ENCODE measurements at places on chromosomes 1 and 21.

DNA sequence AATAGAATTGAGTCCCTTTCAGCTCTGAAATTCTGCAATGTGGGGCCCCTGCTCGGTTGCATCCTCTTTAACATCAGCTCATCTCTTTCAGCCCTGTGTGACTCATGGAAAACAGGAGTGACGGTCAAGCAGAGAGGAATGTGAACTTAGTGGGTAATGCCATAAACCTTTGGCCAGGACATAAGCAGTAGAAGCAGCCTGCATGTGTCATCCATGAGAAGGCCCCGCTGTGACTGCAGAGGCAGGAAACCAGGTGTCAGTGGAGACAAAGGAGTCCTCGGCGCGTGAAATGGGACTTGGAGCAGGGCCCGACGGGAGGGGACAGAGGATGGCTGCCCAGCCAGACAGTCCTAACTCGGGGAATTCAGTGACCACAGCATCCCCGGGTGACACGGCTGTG is 21.1 kb upstream of the EPHB2 start:
- no peak for DNase-seq

GRCh38 chr1:218473522-218473921 is 128.4 kb downstream of the TGFB2 start:
- DNase-seq: no peak

DNA sequence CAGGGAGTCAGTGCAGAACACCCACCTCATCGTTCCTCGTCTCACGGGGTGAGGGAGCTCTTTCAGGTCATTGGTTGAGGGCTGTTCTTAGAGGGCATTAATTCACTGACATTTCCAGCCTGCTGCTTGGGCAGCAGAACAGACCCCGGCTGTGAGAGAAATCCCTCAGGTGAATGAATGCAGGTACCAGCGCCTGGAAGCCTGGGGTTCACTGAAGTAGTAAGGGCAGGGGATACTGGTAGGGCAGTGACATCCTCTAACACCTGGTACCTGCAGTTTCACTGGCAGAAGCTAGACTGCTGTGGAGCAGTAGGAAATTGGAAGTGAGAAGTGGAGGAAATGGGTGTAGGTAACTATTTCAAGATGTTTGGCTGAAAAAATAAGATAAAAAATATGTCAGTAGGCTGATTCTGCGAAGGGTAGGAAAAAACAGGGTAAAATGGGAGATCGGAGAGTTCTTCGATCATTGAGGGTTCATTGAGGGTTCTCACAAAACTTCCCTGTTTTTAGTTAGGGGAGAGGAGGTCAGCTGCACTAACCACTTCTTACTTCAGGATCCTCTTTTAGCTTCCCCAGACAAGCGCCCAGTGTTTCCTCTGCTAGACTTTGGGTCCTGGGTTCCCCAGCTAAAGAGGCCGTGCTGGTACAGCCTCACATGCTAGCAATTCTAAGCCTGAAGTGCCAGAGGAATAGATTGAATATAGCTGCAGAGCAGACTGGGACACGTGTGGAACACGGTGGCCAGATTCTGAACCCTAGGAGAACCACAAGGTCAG is 55.2 kb downstream of the RNF220 start:
- DNase-seq: no peak

GRCh38 chr1:230866171-230867070 is 1.9 kb downstream of the C1orf198 start:
- no peak for DNase-seq

DNA sequence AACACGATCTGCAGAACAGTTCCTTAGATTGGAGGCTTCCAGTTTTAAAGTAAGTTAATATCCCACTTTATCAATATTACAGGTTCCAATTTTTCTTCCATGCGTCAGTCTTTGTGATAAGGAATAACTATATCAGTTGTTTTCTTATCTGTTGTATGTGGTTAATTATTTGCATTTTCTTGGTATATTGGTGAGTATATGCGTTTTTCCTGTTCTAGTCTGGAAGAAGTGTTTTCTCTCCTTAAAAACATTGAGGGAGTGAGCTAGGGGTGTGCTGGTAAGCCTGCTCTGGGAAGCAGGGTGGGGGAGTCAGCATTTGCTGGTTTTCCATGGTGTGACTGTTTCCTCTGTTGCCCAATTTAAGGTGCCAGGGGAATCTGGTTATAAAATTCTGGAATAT is 50.2 kb upstream of the KIF1B start:
- no peak for DNase-seq

DNA sequence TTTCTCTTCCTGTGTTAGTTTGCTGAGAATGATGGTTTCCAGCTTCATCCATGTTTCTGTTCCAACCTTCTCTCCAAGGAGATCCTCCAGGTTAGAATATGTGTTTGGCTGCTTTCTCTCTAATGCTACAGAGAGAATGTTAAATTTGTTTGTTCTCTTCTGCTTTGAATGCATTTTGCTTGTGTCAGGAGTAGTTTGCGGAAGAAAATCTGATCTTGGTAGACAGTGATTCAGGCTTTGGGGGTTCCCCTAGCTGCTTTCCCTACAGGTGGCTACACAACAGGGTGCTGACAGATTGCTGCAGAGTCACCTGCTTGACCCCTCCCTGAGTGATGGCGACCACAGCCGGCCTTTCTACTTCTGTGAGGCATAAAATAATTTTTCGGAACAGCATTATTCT is 41.8 kb downstream of the MACO1 start:
- no peak for DNase-seq

DNA sequence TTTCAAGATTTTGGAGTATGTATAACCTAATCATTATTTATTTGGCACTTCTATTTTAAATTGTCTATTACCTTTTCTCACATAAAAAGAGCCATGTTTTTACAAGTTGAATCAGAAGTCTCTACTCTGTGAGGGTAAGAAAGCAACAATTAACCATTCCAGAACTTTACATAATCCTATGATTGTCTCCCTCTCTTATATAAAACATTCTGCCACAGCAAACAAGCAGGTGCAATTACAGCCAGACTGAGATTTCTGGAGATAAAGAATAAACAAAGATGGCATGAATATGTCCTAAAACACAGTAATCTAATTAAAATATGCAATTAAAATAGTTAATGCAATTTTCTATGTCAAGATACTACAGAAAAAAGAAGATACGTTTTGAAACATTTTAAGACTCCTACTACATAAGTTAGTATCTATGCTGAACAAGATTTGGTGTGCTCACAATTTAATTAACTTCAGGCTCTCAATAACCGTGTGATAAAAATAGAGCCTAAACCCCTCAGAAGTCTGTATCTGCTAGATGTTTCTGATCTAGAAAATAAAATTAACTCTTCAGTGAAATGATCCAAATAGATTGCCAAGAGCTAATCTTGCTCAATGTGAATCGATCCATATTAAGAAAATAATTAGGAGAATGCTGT is 13.7 kb upstream of the TMPRSS15 start:
- DNase-seq: no peak

DNA sequence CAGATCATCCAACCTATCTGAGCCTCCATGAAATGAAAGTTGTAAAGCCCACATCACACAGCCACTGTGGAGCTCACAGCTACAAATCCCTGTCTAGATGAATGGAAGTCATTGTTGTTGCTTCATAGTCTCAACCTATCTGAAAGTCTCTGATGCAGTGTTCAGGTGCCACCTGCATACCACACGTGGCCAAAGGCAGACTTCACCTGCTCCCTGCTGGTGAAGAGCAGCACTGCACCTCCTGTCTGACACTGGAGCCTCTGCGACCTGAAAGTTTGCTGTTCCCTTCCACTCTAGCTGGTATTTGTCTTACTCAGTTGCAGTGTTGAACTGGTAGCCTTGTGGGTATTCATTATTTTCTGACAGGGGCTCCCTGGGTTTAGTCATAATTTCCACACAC is 18.4 kb downstream of the LORICRIN start:
- peak; percentile 14 for DNase-seq

DNA sequence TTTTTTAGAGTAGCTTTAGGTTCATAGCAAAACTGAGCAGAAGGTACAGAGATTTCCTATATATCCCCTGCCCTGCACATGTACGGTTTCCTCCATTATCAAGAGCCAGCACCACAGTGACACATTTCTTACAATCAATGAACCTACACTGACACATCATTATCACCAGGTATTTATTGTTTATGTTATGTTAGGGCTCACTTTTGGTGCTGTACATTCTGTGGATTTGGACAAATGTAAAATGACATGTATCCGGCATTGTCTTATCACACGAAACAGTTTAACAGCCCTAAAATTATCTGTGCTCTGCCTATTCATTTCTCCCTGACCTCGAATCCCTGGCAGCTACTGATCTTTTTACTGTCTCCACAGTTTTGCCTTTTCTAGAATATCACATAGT is 93.7 kb upstream of the DPH5 start:
- no peak for DNase-seq

DNA sequence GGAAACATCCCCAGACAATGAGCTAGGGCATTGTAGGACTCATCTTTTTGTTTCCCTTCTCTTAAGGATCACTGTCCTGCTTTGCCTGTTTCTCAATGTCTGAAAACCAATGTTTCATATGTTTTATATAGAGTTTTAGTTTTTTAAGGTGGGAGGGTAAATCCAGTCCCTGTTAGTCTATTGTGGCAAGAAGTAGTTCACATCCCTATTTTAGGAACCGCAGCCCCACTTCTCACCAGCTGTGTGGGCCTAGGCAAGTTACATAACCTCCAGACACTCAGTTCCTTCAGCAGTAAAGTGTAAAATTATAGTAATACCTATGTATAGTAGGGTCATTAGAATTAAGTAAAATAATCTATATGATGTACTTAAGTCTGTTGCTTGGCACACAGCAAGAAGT is 105.8 kb upstream of the WLS start:
- no peak for DNase-seq

DNA sequence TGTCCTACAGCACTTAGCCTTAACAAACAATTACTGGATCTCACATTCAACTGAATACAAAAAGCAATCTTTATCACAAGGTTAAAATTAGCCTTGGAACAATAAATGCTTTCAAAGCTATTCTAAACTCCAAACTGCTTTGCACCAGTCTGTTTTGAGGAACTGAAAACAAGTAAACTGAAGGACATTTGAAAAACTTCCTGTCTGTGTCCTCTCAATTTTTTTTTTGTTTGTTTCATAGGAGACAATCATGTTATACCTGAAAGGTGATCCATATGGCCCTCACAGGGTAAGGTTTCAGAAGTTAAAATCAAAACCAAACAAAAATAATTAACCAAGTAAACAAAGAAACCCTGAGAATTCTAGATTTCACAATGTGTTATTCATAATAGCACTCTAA is 459.1 kb downstream of the DPYD start:
- no peak for DNase-seq

- DNase-seq: no peak
These were observed 11.9 kb downstream of the SH2D2A start for GRCh38 chr1:156804572-156805243.

- DNase-seq: peak; percentile 53
These were observed at the start of gene AMIGO1 for GRCh38 chr1:109509176-109510134. TSS of gene AMIGO1 (minus strand) at chr1:109509727. CDS start at chr1:109508912, 815 bp downstream.

DNA sequence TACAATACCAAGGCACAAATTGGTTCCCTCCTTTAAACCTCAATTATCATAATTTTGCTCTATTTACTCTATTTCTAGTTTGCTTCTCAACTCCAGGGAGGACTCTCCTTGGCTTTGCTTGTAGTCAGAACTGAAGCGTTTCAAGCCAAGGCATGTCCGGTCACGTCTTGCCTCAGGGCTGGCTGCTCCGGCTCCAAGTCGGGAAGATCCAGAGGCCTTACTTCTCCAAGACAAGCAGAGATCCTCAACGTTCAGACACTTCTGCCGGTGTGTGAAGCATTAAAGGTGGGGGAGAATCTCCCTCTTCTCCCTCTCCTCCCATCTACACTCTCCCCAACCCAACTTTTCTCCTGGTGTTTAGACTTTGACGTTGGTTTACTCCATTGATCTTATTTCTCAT is 7.2 kb upstream of the HHAT start:
- no peak for DNase-seq

GRCh38 chr1:112772781-112773180 is 57.6 kb upstream of the PPM1J start:
- no peak for DNase-seq

GRCh38 chr21:30408782-30409494 is 13.1 kb downstream of the KRTAP13-1 start:
- DNase-seq: no peak

DNA sequence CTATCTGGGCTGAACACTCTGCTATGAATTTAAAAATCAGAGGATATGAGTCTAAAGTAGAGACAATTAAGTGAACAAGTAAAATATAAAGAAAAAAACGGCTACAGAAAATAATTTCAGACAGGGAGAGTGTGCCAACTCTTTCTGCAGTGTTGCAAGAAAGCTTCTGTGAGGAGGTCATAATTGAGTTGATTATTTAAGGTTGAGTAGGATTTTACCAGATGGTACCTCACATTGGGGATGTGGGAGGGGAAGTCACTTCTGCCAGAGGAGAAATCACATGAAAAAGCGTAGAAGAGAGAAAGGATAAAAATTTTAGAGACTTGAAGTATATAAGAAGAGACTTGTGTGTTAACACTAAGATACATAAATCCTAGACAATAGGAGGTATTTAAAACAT is 238.0 kb upstream of the NCAM2 start:
- no peak for DNase-seq

DNA sequence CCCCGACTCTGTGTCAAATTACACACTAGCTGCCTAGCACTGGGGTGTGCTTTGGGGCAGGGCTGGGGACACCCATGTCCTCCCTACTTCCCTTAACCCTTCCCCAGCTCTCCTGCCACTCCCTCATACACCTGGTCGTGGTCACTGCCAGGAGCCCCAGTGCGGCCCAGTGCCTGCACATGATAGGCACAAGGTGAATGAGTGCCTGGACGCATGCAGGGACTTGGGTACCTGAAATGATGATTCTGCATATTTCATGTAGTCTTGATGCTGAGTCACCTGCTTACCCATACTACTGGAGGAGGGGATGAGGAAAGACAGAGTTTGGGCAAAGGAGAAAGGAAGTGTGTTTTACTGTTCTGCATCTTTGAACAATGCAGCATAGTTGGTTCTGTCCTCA is 1.5 kb upstream of the VANGL2 start:
- no peak for DNase-seq

DNA sequence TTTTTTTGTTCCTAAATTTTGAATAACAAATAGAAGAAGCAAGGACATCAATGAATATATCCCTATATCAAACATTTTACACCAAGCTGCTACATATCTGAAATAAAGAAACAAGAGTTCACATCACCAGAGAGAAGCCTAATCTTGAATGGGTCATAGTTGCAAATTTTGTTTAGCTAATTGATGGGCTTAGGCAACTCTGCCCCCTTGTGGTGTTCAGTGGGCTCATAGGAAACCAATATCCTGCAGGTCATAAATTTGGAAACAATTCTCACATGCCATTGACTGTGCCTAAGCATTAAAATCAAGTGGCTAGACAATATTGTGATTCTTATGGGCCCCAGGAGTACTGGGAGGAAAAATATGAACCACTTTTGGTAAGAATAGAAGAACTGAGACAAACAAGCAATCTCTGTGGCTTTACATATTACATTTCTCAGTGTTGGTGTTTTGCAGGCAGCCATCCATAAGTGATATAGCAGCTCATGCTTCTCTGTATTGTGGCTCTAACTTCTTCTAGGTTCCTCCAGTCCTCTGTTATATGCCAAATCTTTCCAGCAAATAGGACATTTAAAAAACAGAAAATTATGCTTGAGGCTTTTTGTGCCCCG is 1262.8 kb upstream of the PRMT6 start:
- no peak for DNase-seq
